ENCODE measurements at places on chromosomes 11 and 22.

GRCh38 chr11:63563201-63564055, at the start of gene PLAAT2:
Gene PLAAT2 (minus strand): TSS chr11:63563379. CDS start chr11:63563324, 55 bp downstream.
- no peak for DNase-seq

DNA sequence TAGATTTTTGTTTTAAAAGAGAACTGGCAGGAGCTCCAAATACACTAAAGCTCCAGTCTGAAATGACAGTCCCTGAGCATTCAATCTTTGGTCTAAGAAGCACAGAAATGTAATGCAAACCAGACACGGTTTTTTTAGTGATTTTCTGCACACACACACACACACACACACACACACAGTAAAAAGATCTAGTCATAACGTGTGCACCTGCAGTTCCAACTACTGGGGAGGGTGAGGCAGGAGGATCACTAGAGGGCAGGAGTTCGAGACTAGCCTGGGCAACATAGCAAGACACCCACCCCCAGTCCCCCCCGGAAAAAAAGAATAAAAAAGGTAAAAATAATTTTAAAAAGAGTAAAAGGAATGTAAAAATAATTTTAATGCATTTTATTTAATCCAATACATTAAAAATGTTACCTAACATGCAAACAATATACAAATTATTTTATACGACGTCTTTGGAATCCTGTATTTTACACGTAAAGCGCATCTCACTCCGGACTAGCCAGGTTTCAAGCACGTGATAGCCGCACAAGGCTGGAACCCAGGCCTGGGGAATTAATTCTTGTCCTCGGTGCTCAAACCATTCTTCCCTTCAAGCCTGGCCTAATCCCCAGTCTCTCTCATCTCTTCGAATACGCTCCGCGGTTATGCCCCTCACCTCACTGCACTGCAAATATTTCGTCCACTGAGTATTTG, 762 bp upstream of the TBC1D22A start:
- DNase-seq: no peak

DNA sequence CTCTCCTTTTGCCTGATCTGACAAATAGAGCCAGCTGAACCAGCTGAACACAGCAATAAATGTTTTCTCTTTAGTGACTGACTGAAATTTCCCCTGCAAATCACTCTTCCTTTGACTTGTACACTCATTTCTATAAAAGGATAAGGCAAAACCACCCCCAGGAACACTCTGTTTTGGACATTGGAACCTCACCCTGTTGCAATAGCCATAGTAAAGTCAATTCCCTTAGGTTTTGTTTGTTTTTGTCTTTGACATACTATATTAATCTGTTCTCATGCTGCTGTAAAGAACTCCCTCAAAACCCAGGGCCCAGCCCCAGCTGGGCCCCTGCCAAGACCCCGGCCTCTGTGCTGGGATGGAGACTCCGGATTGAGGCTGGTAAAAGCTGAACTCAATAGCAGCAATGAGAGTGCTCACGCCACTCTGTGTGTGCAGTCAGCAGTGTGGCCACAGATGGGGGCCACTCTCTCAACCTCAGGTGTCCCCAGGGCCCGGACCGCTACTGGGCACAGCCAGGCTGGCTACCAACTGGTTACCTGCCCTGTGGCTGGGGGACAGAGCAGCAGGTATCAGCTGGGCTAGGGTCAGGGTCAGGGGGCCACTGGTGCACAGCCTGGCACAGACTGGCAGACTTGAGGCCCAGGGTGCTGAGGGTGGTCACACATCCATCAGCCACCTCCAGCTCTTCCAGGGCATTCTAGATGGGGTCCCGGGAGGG, 597.4 kb downstream of the LUZP2 start:
- no peak for DNase-seq

DNA sequence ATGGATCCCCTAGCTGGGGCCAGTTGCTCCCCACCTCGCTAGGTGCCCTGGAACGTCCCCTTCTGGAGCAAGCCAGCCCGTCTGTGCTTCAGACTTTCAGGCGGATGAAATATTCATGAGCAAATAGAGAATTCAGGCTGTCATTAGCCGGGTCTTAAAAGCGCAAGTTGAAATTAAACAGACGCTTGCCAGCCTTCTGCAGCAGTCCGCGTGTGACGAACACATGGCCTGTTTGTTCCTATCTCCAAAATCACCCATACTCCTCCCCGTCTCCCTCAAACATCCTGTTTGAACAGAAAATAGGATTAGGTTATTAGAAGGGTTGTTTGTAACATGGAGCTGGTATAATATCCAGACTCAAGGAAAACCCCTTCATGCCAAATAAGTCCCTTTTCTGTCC, 38.7 kb downstream of the MYO18B start:
- DNase-seq: no peak

GRCh38 chr22:19851291-19852176, 3.1 kb downstream of the GNB1L start:
- DNase-seq: no peak

GRCh38 chr11:75471176-75471973, 38.4 kb upstream of the KLHL35 start:
- DNase-seq: no peak

- no peak for DNase-seq
Measured at GRCh38 chr11:46981436-46981835, 44.9 kb downstream of the CSTPP1 start.

DNA sequence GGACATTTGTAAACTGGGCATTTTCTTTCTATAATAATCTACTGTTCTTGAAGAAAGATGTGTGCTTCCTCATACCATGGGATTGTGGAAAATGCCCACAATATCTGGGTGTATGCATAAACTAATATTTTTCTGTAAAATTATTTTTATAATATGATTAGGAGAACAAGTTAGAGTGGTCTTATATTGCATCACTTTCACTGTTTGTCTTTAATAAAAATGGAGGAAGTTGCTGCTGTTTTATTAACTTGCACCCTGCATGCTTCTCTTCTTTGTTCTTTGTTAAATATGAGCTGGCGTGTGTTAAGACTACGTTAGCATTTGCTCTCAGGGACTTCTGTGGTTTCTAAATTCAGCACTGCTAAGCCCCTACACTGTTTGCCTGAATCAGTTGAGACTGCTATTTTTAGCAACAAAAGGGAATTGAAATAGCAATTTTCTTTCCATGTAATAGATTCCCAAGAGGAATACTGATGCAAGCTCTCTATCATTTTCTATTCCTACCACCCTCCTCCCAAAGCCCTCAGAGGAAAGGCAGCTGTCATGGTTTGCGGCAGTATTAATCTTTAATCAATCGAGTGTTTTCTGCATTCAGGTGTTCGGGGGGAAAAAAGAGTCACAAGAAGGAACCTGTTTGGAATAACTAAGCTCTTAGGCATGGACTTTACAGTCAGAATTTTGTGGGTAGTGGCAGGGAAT, 56.1 kb downstream of the HSD17B12 start:
- no peak for DNase-seq

- no peak for DNase-seq
Measured at GRCh38 chr11:105491394-105491793, 118.5 kb upstream of the GRIA4 start.

- DNase-seq: no peak
Measured at GRCh38 chr11:129224538-129224937, 32.4 kb upstream of the ARHGAP32 start.

- DNase-seq: no peak
Measured at GRCh38 chr11:13103962-13104554, 94.9 kb downstream of the RASSF10 start.

GRCh38 chr11:116960930-116961329, 123.5 kb upstream of the APOA1 start:
- DNase-seq: no peak

DNA sequence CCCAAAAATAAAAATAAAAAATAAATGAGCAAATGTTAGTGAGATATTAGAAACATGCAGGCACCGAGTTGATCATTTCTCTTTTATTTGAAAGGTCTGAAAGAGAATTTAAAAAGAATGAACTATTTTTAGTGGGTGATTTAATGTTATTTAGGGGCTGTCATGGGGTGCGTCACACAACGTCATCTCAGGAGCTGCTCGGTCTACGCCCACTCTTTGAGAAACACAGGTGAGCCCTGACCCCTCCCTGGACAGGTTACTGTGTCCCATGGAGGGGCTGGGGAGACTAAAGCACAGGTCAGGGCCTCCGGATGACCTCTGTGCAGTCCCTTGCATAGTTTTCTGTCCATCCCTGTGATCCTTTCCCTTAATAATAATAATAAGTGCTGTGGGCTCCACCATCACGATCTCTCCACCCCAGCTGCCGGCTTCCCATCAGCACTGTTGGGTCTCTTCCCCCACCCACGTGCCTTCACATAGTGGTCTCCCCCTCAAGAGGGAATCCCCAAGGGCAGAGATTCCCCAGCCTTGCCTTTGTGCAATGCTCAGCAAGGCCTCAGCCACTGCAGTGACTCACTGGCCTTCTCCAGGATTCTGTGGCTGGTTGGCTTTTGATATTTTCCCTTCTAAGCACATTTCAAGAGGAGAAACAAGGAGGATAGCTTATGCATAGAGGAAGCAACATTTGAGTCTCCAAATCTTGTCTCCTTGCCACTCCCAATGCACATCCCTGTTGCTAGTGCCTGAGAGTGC, 159.9 kb downstream of the TTC17 start:
- DNase-seq: no peak

Measured in NT2/D1 (cell line).